Fibroblast of skin of left quadriceps (primary cell): ENCODE measurements at places on chromosomes 5 and 9.

DNA sequence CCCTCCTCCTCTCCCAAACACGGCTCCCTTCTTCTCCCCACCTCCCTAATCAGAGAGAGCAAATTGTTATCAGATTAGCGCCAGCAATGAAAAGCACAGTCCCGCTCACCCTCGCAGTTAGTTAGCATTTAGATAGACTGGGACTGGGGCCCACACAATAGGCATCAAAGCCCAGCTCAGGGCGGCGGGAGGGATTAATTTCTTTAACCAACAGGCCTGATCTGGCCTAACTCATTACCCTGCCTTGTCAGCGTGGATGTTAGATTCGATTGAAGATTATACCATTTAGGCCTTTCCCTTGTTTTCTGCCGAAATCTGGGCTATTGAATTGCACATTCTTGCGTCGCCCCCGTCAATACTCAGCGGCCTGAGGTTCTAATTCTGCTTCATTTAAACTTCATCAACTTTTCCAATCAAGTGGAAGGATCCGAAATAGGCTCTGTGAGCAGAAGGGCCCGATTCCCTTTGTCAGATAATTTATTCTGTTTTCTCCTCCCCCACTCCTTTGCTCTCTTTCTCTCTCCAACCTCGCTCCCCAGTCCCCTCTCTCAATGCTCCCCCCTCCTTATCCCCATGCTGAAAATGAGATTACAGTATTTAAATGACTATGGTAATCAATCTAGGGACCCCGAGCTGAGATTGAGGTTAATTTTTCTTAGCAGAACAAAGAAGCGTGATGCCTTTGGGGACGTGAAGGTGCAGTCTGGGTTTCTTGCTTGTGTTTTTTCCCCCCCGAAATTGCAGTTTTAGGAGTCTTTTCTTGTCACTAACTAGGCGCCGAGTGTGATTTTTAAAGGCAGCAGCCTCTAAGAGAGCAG lies 15.1 kb downstream of the CFAP77 start:
- DNase-seq = no peak

- no peak for DNase-seq
Measured at GRCh38 chr5:179791881-179792611, 1.7 kb upstream of the LTC4S start.

DNA sequence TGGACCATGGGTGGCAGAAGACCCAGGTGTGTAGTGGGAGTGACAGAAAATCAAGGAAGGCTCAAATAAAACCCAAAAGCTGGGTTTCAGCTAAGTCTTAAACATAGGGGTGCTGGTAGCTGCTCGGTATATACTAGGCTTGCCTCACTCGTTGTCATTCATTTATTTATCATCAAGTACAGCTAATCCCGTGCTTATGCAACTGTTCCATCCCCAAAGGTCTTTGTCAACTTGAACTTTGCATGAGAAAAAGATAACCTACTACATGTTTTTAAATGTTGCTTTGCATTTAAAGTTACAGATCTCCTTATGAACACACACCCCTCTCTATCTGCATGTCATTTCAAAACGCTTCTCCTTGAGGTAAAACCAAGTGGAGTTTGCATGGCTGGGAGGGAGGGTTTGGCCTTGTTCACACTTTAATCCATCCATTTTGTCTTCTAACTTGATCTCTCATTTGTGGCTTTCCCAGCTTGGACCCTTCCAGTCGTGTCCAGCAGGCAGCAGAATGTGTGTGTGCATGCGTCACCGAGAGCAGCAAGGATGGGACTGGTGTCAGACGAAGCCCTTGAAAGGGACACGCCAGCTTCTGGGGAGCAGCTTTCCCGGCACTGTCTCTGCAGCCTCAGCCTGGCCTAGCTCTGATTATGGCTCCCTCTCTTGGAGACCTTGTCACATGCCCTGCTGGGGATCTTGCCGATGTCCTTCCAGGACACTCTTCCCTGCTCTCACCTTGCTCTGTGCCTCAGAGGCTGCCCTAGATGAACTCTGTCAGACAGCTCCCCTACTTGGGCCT lies 133.5 kb downstream of the GADD45G start:
- DNase-seq = no peak

DNA sequence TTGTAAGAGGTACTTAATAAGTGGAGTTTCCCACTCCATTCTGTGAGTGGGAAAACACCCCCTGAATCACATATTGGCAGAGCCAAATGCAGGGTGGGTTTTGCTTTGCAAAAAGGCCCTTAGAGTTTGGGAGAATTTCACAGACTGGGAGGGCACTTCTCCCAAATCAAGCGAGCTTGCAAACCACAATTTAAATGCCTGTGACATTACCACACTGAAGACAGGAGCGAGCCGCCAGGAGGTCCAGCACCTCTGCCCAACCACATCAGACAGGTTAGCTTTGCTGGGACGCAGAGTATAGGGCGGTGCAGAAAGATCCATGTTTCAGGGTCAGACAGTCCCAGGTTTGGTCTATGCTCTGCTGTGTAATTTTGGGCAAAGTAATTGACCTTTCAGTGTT lies 2.3 kb downstream of the ALAD start:
- no peak for DNase-seq

DNA sequence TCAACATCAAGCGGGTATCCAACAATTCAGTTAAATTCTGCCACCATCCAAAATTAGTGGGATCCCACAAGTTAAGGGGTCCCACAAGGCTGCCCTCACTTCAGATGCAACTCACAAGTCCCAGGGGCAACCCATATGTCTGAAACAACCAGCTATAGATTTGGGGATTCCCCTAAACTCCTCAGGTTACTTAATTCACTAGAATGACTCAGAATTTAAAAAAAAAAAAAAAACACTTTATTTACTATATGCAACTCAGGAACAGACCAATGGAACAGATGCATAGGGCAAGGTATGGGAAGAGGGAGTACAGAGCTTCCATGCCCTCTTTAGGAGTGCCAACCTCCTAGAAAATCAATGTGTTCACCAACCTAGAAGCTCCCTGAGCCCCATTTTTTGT lies 15.1 kb downstream of the AUH start:
- DNase-seq = no peak

DNA sequence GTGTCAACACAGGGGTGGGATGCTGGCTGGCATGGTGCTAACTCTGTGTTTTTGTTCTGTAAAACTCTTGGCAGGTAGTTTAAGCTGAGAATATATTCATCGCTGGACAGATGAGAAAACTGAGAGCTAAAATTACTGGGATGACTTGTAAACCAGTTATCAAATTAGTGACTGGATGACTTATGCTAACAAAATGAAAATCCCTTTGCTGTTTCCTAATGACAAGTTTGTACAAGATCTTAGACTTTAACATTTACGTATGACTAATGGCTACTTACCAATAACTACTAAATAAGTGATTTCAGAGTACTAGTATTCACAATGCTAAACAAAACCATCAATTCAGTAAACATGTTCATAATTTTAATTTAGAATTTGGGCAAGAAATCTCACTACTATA lies 854.8 kb upstream of the ARRDC3 start:
- DNase-seq = no peak

DNA sequence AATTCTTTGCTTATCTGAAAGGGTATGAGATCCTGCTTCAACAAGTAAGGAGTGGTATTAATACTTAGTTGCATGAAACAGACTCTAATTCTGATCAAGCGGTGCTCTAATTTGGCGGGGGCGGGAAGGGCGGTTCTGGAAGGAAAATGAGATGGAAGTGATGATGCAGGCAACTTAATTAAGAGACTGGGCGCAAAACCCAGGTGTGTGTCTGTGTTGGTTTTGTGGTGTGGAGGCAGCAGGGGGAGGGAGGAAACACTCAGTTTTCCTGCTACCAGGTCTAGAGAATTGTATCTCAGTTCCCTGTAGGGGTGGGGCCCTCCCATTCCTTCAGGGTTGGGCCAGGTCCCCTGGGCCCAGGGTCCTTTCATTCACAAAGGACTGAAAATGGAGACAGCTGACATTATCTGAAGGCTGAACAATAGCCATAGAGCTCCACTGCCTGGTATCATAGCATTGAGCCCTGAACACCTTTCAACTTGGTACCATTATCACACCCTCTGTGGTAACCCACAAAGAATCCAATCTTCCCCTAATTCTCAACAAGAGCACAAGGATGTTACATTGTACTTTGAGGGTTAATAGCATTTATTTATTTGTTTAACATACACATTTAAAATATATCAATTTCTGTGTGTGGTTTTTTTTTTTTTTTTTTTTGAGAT lies 17.2 kb upstream of the C5orf47 start:
- DNase-seq = no peak

- no peak for DNase-seq
Measured at GRCh38 chr5:136065588-136065987, 36.8 kb downstream of the TGFBI start.
